ENCODE measurements at places on chromosomes 4 and X.

- DNase-seq: no peak
Observed at GRCh38 chrX:56219700-56220099, 12.5 kb upstream of the KLF8 start.

GRCh38 chrX:45196701-45197100, 4.0 kb downstream of the DIPK2B start:
- DNase-seq: no peak

DNA sequence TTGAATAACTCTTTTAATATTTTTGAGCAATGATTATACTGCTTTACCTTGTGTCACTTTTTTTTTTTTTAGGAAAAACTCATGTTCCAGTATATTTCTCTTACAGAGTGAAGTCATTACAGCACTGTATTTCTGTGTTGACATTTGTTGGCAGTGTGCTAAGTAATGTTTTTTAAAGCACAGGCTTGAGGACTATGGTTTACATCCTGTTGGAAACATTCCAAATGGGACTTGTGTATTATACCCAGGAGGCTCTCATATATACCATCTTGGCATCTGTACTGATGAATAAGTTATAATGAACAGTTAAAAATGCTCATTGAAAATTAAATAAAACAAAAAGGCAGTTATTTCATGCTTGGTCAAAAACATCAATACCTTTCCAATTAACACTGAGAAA, 33.8 kb downstream of the CEP44 start:
- no peak for DNase-seq

- DNase-seq: no peak
Observed at GRCh38 chr4:3337811-3338210, 45.0 kb downstream of the RGS12 start.

GRCh38 chr4:46804781-46805413, 104.1 kb downstream of the COX7B2 start:
- no peak for DNase-seq

GRCh38 chr4:951594-952468, 19.6 kb downstream of the TMEM175 start:
- DNase-seq: no peak

- DNase-seq: no peak
Observed at GRCh38 chr4:36374836-36375511, 93.6 kb downstream of the DTHD1 start.

- DNase-seq: no peak
Observed at GRCh38 chr4:187541666-187542065, 453.9 kb upstream of the ZFP42 start.

GRCh38 chr4:74619931-74620702, 174.2 kb downstream of the BTC start:
- DNase-seq: no peak

GRCh38 chr4:4853371-4853823, 6.1 kb upstream of the MSX1 start:
- no peak for DNase-seq

GRCh38 chr4:103996637-103997036, 276.9 kb upstream of the TACR3 start:
- no peak for DNase-seq

GRCh38 chr4:134144337-134144736, 57.3 kb downstream of the PABPC4L start:
- DNase-seq: no peak

DNA sequence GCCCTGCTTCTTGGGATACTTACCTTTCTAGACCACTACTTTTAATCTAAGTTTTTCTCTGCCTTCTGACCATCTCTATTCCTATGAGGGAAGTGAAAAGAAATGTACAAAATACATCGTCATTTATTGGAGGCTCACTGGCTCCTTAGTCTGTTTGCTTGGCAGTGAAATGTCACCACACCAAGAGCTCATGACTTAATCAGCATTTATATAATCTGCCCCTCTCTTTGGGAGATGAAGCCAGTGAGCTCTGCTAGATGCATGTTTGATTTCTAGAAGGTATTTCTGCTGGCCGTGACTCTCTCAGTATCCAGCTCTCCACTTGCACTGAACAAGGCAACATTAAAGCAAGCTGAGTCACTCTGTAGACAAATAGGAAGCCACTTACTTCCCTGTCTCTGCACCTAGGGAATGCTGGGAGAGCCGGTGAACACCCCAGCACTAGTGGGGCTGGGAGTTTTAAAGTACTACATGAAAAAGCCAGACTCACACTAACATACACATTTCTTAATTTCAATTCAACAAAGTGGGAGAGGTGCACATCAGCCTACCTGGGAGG, 79.1 kb downstream of the MID1IP1 start:
- DNase-seq: no peak

GRCh38 chr4:54384563-54384962, 155.5 kb downstream of the PDGFRA start:
- DNase-seq: peak; percentile 67

DNA sequence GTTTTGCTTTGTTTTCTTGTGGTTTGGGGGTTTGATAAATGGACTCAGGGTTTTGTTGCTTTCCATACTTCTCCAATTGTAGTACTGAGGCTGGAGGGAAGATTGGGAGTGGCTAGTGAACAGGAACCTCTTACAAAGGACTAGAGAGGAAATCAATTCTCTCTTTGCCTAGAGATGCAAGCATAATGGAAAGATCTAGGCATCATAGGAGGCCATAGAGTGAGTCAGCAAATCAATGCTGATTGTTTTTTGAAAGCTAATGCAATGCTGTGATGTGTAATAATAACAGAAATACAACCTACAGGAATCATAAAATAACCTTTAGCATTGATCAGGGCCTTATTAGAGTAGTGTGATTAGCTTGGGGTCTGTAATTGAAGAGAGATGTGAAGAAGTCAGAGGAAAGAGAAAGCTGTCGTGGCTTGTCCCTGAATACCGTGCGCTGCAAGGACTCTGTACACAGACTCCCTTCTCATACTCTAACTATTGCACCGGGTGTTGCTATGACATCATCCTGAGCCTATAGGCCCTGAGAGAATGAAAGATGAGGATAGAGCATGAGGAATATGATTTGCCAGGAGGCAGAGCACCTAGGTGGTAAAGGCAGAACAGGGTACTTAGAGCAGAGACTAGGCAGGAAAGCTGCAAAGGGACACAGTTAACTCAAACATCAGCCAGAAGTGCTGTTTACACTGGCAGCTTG, 29.3 kb upstream of the GPR101 start:
- no peak for DNase-seq

- no peak for DNase-seq
Observed at GRCh38 chr4:37188100-37188499, 56.4 kb upstream of the NWD2 start.

- DNase-seq: no peak
Observed at GRCh38 chr4:99324979-99325378, 3.8 kb upstream of the ADH1B start.

- no peak for DNase-seq
Observed at GRCh38 chr4:184844742-184845141, 19.0 kb upstream of the ACSL1 start.

GRCh38 chrX:55196688-55197087, 23.5 kb upstream of the PAGE5 start:
- no peak for DNase-seq

- no peak for DNase-seq
Observed at GRCh38 chr4:53537606-53538005, 53.7 kb downstream of the LNX1 start.

DNA sequence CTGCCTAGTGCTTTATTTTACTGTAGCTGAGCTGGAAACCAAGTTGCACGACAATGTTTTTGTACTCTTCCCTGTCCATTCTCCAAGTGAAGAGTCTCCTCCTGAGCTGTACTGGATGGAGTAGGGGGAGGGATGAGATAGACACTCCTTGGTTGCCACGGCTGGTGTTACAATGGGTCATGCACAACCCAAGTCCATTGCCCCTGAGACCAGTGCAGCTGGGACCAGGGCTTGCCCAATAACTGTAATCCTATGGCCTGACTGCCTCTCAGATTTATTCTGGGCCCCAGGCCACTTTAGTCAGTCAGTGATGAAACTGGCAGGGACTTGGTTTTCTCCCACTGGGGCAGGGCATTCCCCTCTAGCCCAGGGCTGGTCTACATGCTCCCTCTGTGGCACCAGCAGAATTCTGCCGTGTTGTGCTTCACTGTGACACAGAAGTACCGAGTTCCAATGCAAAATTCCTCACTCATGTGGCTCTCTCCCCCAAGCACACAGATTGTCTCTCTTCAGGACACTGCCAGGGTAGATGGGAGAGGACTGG, 203.3 kb upstream of the PCDH18 start:
- DNase-seq: no peak

GRCh38 chr4:100848841-100849240, 331.0 kb upstream of the EMCN start:
- DNase-seq: no peak

DNA sequence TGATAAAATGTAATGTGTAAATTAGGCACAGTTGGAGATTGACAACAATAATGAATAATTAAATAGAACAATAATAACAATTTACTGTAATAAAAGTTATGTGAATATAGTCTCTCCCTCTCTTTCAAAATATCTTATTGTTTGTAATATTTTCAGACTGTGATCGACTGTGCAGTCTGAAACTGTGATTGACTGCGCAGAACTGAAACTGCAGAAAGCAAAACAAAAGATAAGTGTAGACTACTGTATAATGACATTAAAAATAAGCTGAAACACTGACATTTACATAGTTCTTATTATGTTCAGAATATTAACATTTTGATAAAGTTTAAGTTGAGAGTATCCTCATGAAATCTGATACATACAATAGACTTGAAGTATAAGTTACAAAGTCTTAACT, 371.0 kb downstream of the CCSER1 start:
- DNase-seq: no peak

DNA sequence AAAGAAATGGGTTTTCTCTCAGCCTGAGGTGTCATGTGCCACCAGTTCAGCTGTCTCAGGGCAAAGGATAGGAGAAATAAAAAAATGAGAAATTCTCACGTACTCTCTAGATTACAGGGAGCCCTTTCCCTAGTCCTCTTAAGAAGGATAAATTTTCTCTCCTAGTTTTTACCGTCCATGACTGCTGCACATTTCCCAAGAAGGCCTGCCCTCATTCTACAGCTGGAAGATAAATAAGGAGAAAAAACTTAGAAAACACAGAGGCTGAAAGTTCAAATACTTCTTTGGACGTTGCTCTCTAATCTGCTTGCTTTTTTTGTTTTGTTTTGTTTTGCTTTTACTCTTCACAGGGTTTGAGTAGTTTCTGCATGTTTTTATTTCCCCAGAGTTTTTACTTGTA, 211.9 kb downstream of the DCAF12L2 start:
- DNase-seq: no peak

GRCh38 chr4:26076896-26077295, 162.9 kb downstream of the SMIM20 start:
- DNase-seq: no peak

GRCh38 chr4:106627051-106627450, 258.5 kb upstream of the GIMD1 start:
- no peak for DNase-seq

DNA sequence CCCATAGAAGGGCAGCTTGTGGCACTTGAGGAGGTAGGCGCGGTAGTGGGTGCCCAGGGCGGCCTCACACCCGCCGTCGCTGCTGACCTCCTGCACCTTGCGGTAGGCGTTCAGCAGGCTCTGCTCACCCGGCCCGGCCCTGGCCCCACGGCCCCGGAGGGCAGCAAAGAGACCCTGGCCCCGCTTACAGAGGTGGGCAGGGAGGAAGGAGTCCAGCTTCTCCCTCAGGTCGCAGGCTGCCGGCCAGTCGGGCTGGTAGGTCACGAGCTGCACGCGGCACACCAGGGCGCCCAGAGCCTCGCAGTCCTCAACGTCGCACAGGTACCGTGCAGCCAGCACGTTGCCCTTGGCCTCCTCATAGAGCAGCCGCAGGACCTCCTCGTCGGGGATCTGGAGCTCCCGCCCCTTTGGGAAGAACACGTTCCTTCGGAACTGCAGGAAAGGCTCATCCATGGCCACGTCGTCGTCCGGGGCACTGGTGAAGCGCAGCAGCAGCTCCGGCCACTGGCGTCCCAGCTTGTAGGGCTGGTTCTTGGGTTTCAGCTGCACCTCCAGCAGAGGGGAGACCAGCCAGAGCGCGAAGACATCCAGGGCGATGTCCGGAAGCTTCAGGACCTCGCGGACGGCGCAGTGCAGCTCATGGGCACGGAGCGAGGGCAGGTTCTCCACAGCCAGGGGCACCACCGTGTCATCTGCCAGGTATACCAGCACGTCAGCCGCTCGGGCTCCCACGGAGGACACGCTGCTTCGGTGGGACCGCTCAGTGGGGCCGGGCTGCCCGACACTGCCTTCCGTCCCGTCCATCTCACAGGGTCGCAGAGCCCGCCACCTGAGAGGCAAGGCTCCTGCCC, 17.1 kb upstream of the LAS1L start:
- DNase-seq: no peak

GRCh38 chrX:46812445-46812844, 24.4 kb upstream of the RP2 start:
- DNase-seq: no peak

GRCh38 chrX:41014776-41015360, 70.4 kb upstream of the USP9X start:
- DNase-seq: no peak

- no peak for DNase-seq
Observed at GRCh38 chrX:40130207-40130606, 32.4 kb upstream of the BCOR start.

- no peak for DNase-seq
Observed at GRCh38 chr4:59054086-59054485, 1943.9 kb upstream of the IGFBP7 start.

Measured in head of caudate nucleus (tissue), 42 donors.